T-cell (primary cell): ENCODE measurements at places on chromosomes 5 and 9. TPM values are rescaled to one million over a fixed set of nuclear protein-coding genes. Genes with fewer than 3 reads are reported as not detected.

DNA sequence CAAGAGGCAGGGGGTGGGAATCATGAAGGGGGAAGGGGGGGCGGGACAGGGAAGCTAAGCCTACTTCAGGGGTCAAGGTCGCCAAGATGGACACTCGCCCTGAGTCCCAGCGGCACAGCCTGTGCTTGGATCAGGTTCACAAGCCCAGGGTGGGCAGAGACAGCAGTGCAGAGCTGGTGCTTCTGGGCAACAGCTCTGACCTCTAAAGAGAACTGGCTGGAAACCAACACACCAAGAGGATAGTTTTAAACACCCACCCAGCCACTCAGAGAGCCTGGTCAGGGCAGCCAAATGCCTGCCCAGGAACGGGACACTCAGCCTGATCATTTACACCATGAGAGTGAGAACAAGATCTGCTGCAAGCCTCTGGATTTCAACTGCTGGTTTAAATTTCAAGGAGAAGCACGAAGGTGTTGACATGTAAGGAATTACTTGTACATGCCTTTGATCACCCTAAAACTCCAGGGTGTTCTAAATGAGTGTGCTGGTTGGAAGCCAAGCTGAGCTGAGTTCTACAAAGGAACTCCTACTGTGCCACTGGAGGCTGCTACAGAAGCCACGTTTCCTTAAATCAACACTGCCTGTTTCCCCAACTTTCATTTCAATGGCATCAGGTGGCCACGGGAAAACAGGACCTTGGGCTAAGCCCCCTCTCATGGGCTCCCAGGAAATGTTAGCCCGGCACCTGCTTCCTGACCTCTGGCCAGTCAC lies 91.5 kb downstream of the TTLL11 start:
- DNase-seq, result no peak

GRCh38 chr9:72979405-72980100 lies 26.7 kb upstream of the ALDH1A1 start:
- no peak for DNase-seq

PCDHGA5 gene
- total RNA-seq, result not detected

- DNase-seq, result no peak
Measured at GRCh38 chr5:95543017-95543705, 11.6 kb downstream of the SKIC3 start.

HSPB3 gene
- total RNA-seq, result not detected

DNA sequence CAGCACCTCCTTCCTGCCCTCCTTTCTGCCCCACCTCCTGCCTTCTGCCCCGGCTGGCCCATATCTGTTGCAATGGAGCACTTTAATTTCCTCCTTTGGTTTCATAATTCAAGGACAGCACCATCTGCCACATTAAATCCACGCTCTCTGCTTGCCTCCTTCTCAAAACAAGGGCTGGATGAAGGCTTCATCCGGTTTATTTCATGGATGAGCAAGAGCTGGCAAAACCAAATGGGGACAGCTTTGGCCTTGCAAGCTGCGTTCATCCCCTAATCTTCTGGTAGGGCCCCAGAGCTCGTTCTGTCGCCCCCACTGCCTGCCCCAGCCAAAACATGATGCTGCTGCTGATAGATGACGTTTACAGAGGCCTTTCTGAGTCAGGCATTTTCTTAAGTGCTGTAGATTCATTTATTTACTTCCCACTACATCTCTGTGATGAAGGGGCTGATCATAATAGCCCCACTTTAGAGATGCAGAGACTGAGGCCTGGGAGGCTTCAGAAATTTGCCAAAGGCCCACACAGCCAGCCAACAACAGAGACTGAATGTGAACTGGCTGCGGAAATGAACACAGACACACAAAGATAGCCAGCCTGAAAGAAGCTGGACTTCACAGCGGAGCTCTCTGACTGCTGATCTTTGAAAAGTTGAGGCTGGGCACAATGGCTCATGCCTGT lies 115.6 kb upstream of the CPEB4 start:
- DNase-seq, result no peak

KIF4B gene
- total RNA-seq, result not detected

SMARCA2 gene
- total RNA-seq, result 231 TPM

DNA sequence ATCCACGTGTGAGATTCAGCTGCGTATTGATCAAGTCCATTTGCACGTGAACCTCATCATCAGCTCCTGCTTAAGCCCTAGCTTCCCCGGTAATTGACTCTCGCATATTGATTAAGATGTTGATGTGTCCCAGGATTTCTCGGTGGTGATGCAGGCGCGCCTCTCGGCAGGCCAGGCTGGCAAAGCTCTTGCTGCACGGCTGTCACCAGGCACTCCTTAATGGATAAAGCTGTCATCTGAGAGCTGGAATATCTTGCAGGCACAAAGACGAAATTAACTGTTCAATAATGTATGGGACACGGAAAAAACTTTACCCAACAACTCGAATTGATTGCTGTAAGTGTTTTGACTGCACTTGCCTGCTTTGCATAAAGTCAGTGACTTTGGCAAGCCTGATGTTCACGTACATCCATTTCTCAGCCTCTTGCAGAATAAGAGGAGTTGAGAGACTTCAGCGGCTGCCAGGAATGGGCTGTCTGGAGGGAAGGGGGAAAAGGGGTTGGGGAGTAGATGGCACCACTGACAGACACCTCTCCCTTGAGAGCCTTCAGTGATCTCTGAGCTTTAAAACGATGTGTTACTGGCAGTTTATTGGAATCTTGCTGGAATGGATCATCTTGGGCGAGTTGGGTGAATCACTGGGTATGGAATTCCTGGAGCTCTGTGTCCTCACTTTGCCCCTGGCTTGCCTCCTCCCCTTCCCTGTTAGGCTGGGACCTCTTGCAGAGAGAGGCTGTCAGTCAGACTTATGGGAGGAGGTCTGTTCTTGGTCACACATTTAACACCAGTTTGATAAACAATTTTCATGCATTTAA lies 650.3 kb downstream of the CCDC171 start:
- no peak for DNase-seq

FST gene
- 2.5 TPM for total RNA-seq

DNA sequence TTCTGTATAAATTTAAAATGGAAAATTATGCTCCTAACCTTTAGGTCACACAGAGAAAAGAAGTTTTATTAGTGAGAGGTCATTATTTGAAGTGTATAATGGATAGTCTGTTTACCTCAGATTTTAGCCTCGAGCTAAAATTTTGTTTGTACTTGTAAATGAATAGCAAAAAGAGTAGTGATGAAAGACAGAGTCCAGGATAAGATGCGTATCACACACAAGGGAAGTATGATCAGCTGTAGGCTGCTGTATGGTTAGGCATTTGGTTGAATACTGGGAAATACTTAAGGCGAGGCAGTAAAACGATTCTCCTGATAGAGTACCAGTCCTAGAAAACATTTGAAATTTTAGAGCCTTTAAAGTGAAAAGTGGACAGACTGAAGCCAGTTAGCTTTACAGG lies 92.7 kb downstream of the FBXL7 start:
- DNase-seq, result no peak

DNA sequence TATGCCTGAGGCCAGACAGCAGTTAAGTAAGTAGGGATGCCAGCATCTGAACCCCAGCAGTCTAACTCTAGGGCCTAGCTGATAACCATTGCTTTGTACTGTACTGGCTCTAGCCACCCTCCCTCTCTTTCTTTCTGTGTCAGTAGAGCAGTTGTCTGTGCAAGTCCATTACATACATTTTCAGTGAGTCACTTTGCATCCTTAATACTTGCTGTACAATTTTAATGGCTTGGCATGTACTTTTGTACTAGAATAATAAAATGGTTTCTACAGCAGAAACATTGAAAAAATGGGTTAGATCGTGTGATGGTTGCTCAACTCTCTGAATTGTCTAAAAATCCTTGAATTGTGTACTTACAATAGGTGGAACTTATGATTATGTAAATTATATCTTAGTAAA lies 1.5 kb upstream of the TTC39B start:
- no peak for DNase-seq

ADAMTS6 gene
- total RNA-seq, result 4.8 TPM

GRCh38 chr9:114220061-114220541 lies 64.8 kb downstream of the COL27A1 start:
- DNase-seq, result no peak

GRCh38 chr5:86679529-86679928 lies 61.8 kb downstream of the COX7C start:
- no peak for DNase-seq

BTNL8 gene
- not detected for total RNA-seq

GPRIN1 gene
- total RNA-seq, result 0.64 TPM

PALM2AKAP2 gene
- not detected for total RNA-seq

DNA sequence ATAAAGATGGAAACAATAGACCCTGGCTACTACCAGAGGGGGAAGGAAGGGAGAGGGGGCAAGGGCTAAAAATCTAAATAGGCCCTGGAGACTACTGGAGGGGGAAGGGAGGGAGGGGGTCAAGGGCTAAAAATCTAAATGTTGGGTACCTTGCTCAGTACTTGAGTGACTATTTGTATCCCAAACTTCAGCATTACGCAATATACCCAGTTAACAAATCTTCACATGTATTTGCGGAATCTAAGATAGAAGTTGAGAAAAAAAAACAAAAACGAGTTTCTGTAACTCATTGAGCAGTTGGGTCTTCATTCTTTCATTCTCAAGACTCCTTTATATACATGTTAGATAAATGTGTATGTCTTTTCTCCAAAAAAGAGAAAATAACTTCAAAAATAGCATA lies 537.4 kb downstream of the TAF11L14 start:
- DNase-seq, result no peak

LRRC19 gene
- not detected for total RNA-seq

DNA sequence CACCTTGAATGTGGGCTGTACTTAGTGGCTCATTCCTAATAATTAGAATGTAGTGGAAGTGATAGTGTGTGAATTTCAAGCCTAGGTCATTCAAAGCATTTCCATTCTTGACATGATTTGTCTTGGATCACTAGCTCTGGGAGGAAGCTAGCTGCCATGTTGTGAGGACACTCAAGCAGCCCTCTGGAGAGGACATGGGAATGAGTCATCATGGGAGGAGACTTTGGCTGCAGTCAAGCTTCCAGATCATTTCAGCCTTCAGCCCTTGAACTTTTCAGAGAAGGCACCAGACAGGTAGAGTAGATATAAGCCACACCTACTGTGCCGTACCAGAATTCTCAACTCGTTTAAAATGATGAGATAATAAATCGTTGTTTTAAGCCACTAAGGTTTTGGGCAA lies 506.9 kb downstream of the ZNF608 start:
- no peak for DNase-seq

DNA sequence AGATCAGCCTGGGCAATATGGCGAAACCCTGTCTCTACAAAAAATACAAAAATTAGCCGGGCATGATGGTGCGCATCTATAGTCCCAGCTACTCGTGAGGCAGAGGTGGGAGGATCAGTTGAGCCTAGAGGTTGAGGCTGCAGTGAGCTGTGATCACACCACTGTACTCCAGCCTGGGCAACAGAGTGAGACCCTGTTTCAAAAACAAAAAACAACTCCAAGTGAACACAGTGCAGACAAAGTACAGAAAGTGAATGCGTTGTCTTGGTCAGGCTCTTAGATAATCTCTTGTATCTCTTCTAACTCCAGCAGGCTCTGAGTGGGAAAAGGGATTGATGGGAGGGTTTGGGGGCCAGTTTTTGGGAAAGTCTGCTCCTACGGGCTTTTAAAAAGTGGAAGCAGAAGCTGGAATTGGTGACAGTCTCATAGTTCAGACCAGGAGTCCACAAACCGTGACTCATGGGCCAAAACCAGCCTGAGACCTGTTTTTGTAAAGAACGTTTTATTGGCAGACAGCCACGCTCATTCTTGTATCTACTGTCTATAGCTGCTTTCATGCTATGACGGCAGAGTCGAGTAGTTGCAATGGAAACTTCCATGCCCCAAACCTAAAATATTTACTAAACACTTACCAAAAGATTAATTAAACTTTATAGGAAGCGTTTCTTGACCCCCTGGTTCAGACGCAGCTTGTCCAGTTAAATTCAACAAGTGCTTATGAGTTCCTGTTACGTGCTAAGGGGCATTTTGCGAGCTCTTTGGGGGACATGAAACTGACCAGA lies 32.9 kb downstream of the NDST1 start:
- DNase-seq, result no peak

PSIP1 gene
- 132 TPM for total RNA-seq

DNA sequence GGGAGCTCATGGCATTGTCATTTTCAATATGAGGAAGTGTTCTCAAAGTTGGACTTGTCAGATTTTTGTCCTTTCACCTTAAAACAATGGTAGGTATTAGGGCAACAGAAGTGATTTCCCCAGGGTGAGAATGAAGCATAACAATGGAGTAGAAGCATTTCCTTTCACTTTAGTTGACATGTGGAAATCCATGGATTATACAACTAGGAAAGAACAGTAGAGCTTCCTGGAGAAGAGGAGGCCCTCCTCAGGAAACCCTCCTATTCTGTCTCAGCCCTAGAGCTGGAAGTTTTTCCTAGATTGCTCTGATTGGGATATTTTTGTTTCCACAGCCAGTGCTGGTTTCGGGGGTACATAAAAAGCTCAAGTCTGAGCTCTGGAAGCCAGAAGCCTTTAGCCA lies 13.8 kb upstream of the REEP2 start:
- no peak for DNase-seq

DNA sequence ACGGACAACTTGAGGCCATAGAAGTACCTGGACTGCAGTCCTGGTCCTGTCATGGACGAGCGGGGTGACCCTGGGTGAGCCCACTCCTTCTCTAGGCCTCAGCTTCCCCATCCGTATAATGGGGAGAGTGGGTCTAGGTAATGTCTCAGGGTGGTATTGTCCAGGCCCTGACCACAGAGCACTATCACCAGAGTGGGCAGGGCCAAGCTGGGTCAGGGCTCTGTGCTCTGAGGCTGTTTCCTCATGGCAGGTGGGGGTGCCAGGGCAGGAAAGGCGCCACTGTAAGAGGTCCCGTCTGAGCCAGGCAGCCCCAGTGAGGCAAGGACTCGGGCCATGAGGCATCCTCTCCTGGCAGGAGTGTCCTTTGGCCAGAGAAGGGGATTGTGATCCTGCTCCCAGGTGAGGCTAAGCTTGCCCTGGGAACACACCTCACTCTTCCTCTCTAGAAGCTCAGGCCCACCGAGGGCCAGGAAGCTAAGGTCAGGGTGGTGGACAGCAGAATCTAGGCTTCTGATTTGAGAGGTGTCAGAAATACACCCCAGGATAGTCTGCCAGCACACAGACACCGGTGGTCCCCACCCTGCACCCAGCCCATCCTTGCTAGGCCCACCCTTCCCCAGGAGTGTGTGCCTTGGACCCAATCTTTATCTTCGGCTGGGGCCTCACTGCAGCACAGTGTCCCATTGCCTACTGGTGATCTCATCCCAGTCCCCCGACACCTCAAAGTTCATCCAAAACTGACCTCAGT lies 1.5 kb upstream of the MYOZ3 start:
- DNase-seq, result no peak

GAPT gene
- 0.49 TPM for total RNA-seq

DNA sequence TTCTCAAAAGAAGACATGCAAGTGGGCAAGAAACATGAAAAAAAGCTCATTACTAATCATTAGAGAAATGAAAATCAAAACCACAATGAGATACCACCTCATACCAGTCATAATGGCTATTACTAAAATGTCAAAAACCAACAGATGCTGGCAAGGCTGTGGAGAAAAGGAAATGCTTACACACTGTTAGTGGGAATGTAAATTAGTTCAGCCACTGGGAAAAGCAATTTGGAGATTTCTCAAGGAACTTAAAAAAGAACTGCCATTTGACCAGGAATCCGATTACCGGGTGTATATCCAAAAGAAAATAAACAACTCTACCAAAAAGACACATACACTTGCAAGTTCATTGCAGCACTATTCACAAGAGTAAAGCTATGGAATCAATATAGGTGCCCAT lies 595.4 kb upstream of the RIOK2 start:
- no peak for DNase-seq

ROR2 gene
- total RNA-seq, result 0.07 TPM
